PC-3 (cell line): ENCODE measurements at places on chromosomes 7 and 10.

GRCh38 chr7:148108381-148108780, 482.2 kb upstream of the C7orf33 start:
- DNase-seq: no peak

- no peak for DNase-seq
Measured at GRCh38 chr10:130429809-130430208, 293.6 kb downstream of the GLRX3 start.

DNA sequence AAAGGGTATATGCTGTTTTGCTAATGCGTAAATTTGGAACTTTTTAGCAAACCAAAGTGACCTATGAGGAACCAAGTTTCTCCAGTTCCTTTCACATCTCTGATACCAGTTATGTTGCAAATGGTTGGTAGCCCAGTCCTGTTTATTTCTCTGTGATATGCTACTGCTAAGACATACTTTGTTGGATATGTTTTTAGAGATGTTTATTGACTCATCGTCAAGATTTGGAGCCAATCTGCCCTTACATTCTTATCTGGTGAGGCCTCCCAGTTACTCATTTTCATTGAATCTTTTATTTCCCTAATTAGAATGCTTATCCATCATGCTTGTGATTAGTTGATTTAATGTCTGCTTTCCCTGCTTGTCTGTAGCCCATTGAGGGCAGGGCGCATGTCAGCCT, 58.9 kb downstream of the LRGUK start:
- no peak for DNase-seq

- DNase-seq: no peak
Measured at GRCh38 chr10:69866688-69867461, 65.2 kb downstream of the COL13A1 start.

GRCh38 chr10:115167751-115168150, 74.6 kb downstream of the ATRNL1 start:
- no peak for DNase-seq

DNA sequence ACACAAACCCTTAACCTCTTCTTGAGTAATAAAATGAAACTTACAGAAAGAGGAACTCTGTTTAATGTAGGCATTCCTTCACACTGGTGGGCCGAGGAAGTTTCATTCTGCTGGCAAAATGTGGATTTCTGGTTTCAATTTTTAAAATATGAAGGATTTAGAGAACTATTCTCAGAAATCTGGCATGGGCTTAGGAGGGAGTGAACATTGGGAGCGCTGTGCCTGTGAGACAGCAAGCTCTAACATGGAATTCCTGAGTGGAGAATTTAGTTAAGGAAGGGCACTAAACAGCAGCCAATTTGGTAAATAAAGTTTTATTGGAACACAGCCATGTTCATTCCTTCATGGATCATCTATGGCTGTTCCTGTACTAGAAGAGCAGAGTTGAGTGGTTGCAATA, 751.8 kb upstream of the IGFBP3 start:
- DNase-seq: no peak

DNA sequence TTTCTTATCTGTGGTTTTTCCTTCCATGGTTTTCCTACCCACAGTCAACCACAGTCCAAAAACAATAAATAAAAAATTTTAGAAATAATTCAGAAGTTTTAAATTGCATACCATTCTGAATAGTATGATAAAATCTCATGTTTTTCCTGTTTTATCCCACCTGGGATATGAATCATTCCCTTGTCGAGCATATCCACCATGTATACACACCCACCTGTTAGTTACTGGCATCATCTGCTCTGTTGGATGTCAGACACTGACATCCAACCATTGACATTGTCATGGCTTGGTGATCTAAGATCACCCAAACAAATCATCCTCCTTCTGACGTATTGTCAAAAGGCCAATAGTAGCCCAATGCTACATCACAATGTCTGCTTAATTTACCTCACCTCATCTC, 749.8 kb downstream of the TNS3 start:
- no peak for DNase-seq

DNA sequence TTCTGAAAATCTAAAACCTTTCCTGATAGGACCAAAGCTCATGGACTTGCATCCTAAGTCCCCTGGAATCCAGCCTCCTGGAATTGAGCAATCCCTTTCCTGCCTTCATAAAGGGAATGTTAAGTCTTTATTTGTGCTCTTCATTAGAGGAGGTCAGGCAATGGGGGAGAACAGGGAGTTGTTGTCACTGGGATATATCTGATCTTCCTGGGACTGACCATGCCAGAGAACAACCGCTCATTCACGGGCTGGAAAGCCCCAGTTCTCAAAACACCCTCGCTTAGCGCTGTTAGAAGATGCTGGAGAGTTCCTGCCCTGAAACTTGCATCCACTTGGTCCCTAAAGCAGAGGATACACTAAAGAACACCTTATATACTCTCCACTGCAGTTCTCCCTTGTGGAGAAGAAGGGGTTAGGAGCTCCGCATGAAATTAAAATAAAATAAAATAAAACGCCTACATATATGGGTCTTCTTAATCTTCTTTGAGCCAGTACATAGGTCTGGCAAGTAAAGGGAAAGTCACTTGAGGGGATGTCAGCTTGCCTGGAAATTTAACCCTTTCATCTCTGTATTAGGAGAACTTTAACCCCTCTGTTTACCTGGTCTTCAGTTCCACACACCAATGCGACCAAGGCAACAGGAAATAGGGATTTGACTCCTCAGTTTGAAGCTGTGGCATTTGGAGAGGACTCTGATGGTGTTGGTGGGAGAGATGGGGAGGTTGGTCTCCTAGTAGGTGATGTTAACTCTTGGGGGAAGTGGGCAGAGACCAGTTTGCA, 1.2 kb downstream of the SORCS1 start:
- no peak for DNase-seq

DNA sequence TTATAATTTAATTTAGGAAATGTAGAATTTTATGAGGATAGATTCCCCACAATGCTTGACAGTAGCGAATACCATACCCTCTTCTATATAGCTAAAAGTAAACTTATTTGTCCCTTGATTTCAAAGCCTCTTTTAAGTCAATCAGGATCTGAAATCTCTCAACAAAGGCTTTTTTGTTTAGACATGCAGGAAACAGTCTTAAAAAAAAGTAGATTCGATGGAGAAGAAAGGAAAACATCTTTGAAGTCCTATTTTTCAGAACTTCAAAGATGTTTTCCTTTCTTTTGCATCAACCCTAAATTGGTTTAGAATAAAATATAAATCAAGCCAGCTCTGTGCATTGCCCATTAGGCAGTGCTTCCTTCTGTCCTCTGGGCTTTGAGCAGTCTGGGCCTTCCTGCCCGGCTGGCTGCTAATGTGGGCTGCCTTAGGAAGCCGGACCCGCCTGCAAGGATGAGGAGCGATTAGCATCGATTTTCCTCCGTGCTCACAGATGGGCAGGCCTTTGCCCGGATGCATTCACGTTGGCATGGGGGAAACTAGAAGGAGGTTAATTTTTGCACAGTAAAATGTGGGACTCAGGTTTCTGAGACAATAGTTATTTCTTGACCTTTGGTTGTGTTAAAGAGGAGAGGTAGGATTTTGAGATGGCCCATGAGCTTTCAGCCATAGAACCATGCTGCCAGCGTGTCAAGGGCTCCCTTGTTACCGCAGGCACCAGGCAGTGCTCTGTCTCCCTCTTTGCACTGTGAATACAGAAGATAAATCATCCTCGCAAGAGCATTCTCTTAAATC, 15.5 kb downstream of the MSRB2 start:
- no peak for DNase-seq

DNA sequence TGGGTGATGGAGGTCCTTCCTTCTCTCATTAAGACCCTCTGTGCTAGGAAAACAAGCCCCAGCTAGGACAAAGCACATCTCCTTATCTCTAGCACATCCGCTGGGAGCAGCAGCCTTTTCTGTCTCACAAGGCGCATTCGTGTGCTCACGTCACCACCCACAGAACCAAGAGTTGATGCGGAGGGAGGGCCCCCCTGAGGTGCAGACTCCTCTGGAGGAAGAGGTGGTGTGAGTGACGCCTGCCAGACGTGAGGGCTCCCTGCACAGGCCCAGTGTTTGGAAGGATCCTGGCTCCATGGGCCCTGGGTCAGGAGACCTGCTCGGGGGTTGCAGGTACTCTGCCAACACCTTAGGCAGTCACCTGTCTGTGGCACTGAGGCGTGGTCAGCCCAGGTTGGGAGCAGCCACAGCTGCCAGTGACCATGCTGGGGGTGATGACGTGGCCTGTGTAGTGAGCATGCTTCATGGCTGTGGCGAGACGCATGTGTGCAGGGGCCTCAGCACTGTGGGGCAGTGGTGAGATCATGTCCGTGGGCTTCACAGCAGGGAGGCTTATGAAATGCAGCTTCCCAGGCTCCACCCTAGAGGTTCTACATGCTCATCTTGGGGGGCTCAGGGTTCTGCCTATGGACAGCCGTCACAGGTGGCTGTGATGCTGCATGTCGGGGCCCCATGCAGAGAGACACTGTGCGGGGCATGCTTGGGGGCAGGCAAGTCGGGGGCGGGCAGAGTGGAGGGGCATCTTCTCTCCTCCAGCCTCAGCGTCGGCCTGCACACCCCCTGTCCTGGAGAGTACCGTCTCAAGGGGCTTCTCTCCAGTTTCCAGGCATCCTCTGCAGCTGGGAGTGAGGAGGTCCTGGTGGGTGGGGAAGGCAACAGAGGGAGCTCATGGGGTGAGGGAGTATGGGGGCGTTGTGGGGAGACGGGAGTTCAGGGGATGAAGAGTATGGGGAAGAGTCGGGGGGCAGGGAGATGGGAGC, 56.2 kb upstream of the DPYSL4 start:
- DNase-seq: no peak

GRCh38 chr10:22500656-22501340, 155.5 kb downstream of the SPAG6 start:
- no peak for DNase-seq

DNA sequence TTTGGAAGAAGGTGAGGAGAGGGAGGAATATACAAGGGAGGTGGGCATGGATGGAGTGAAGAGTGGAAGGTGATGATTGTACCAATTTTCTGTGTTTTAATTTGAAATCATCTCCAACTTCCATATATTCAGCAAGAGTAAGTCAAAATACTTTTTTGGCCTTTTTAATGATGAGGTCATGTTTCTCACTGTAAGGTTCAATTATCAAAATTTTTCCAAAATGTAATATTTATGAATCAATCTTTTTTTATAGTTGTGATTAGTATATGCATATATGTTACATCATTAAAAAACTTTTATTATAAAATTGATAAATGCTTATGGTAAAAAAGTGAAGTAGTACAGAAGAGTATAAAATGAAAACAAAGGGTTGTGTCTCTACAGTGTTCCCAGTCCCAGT, 40.7 kb downstream of the PRKAR2B start:
- DNase-seq: no peak

DNA sequence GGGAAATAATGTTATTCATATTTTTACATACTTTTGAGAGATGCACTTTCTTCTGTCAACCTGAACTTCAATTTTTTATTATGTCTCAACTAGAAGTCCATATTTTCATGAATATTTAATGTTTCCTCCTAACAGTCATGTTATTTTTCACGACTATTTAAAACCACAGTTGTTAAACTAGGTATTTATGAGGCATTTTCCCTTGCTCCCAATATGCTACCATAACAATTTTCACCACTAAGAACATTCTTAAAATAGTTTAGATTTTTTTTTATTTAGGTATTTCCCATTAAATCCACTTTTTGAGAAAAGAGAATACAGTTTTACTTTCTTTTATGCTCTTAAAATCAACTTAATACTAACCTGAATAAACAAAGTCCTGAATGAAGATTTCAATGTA, 89.4 kb downstream of the JAZF1 start:
- DNase-seq: no peak

- peak; percentile 39 for DNase-seq
Measured at GRCh38 chr7:107661081-107661864, 645 bp downstream of the SLC26A4 start.

GRCh38 chr7:84149573-84149972, 45.0 kb downstream of the SEMA3A start:
- DNase-seq: no peak

DNA sequence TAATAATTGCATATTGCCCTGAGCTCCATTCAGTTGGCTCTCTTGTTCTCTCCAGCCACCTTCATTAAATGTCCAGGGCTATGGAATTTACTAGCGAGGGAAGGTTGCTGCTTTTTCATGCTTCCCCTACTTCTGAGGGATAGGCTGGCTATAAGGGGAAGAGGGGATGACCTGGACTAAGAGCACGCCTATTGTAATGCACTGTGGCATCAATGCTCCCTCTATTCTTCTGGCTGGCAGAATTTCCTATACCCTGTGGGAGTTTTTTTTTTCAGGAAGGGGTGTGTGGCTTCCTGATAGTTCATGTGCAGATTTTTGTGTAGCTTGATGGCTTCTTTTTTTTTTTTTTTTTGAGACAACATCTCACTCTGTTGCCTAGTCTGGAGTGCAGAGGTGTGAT, 155.8 kb downstream of the SND1 start:
- no peak for DNase-seq

DNA sequence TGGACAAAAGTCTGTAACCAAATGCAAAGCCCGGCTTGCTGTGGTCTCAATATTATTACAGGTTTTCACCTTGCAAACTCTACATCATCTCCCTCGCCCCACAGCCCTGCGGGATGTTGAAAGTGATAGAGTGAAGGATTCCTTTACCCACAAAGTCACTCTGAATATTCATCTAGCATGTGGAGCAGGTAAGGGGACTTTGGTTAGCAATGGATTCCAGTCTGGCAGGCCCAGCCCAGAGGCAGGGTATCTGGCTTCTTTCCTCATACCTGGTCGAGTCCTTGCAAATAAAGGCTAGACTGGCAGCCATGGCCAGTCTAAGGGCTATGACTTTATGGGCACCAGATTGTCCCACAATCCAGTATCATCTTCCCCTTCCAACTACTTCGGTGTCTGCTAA, 3.2 kb downstream of the TAS2R40 start:
- DNase-seq: no peak

- no peak for DNase-seq
Measured at GRCh38 chr10:27815261-27815660, 69.6 kb upstream of the MKX start.

DNA sequence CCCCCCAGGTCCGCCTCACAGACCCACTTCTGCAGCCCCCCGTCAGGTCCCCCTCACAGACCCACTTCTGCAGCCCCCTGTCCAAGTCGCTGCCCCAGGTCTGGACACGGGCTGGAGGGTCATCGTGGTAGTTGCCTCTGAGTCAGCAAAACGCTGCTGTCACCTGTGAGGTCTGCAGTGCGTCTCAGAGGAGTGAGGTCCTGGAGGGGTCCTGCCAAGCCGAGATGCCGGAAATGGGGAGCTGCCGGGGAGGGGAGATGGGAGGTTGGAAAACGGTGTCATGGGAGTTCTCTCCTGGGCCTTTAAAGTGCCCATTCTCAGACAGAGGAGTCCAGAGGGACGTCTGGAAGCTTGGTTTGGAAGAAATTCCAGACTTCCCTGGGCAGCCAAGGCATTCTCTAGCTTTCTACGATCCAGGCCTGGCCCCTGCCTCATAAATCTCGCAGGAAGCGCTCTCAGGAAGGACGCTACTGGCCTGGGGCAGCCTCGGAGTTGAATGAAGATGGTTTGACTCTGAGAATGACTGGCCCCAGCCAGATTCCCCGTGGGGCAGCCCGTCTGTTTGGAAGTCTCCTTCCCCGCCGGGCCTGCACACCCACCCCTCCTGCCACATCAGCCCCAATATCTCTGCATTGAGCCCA, 38.7 kb downstream of the CALML3 start:
- DNase-seq: no peak

DNA sequence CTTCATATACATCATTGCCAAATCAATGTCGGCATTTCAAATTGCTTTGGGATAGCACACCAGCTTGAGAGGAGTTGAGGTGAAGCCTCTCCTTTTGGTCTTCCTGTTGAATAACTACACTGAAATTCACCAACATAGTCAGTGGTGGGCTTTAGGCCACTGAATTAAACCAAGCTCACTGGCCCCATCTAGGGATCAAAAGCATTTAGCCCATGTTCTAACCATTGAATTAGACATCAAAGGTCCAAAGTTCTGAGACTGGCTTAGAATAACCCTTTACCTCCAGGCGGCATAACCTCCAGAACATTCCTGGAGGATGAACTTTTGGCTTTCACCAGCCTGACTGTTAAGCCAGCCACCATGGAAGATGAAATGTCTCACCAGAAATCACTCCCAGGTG, 54.6 kb downstream of the BPGM start:
- DNase-seq: peak; percentile 62
